ENCODE measurements at places on chromosomes 7 and 10.

- no peak for DNase-seq
These were observed 104.7 kb downstream of the SFMBT2 start for GRCh38 chr10:7306147-7306546.

DNA sequence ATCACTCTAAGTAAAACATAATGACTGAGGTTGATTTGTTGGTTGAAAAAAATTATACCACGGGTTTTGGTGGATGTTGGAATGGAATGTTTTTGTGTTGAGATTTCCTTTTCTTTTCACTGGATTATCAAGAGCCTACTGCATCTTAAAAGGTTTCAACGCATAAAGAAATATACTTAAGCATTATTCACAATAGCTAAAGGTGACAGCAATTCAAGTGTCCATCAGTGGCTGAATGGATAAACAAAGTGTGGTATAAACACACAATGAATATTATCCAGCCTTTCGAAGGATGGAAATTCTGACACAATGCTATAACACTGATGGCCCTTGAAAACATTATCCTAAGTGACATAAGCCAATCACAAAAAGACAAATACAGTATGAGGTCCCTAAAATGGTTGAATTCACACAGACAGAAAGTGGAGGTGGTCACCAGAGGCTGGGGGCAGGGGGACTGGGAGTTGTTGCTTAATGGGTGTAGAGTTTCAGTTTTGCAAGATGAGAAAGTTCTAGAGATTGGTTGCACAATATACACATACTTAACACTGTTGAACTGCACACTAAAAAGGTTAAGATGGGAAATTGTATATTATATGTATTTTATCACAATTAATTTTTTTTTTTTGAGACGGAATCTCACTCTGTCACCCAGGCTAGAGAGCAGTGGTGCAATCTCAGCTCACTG is 122.3 kb downstream of the NRP1 start:
- DNase-seq: no peak

GRCh38 chr10:118488710-118489497 is 106.5 kb downstream of the PRLHR start:
- no peak for DNase-seq

- DNase-seq: no peak
These were observed 98.3 kb downstream of the CTTNBP2 start for GRCh38 chr7:117774943-117775342.

GRCh38 chr7:155722118-155722517 is 77.7 kb downstream of the RBM33 start:
- no peak for DNase-seq

DNA sequence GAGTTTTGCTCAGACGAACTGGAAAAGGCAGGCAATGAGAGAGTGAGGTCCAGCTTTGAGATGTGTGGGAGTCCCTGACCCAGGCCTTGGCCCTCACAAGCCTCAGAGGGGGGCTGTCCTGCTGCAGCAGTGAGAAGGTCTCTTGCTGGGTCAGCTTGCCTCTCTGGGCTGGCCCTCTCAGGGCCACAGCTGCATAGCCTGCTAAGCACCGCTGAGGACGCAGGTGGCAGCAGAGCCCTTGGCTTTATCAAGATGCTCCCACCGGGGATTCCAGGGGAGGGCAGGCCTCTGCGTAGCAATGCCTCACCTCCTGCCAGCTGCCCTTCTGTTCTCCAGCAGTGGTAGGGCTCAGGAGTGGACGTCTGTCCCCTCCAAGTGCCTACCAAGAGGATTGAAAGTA is 128.7 kb downstream of the COBL start:
- no peak for DNase-seq

DNA sequence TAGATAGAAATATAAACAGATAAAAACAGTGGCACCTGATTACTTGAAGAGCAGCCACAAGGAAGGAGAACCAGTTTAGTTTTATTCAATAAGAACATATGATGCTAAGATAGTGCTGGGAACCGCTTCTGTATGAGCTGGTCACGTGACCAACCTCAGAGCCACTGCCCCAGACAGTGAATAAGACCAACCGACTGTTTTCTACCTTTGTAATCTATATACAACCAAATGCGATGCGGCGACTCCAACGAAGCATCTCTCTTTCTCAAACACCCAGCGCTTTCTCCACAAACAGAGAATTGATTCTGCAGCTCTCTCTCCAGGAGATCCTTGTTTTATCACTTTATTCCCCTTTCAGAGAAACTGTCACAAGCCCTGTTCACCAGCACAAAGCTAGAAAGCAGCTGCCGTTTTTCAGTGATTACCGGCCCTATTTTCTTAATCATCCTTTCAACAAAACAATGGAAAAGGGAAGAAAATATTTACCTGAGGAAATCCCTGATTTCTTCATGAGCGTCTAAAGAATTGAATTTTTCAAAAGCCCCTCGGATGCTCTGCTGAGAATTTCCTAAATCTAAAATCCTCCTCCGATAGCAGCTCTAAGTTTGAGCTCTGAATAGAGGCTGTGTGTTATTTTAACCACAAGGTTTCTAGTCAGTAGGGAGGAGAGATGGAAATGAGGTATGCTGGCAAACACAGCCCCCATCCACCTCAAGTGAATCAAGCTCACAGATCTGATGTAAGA is 55.7 kb upstream of the JCAD start:
- DNase-seq: no peak

DNA sequence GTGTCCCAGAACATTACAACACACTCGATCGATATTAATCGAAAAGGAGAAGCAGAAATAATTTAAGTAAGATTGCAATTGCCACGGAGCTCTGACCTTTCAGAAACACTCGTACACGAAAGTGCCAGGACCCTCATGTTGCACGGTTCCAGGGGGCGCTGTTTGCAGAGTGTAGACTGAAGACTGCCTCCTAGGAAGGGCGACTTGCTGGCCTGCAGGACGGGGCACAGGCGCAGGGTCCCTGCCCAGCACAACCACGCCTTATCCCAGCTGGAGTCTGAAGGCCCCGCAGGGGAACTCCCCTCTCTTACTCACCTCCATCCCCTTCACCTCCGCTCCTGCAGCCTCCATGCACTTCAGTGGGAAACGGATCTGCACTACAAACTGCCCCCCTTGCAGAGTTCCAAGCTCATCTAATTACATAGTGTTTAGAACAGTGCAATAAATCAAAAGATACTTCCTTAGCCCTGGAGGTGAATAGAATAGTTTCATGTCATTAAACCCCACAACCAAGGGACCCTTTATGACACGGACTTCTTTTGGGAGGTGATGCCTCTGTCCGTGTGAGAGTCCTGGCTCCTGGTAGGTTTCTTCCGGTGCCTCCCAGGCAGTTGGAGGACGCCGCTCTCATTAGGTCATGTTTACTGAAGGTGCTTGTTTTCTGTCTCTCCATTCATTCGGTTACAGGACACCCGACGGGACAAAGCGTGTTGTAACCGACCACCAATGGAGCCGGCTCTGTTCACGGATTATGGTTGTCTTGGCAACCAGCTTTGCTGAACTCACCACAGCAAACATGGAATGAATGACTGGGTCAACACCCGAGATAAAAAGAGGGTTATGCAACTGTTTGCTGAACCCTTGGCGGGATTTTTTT is 262.2 kb downstream of the BAMBI start:
- DNase-seq: no peak

GRCh38 chr7:14685167-14685566 is 217.4 kb downstream of the DGKB start:
- no peak for DNase-seq

DNA sequence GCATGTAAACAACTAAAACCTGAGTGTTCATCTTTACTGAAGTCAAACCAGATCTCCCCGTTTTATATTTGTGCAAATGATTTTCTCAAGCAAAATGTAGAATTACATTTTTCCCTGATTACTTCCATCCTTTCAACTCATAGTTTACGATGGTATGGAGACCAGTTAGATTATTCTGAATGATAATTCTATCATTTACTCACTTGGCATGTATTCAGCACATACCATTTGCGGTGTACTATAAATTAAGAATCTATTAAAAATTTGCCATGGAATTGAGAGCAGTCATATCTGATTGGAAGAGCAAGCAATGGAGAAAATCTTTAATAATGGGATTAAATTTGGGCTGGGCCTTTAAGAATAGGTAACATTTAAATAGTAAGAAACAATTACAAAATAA is 22.4 kb downstream of the DNAJC1 start:
- DNase-seq: no peak

- no peak for DNase-seq
These were observed 26.4 kb upstream of the ADRB1 start for GRCh38 chr10:114017271-114017670.

- no peak for DNase-seq
These were observed 801.2 kb upstream of the ZWINT start for GRCh38 chr10:57162231-57162630.

DNA sequence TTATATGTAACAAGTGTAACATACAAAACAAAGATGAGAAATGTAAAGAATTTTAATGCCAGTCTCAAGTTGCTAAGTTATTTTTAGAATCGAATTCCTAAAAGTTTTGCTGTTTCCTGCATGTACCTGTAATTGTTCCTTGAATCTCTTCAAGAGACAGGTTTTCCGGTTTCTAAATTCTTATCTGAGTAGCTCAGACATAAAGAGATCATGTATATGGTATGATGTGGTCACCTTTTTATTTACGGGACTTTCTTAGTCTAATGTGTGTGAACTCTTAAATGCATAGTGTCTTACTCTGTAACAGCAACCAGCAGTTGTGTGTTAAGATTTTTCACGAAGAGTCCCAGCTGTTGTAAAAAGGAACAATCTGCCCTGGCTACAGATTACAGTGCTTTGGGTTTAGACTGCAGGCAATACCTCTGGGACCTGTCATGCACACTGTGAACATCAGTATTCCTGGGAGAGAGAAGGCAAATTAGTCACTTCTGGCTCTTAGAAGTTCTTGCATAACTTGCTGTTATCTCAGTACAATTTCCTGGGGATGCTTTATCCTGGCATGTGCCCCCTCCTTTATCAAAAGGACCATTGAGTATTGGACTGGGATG is 263.4 kb downstream of the BICC1 start:
- DNase-seq: no peak

DNA sequence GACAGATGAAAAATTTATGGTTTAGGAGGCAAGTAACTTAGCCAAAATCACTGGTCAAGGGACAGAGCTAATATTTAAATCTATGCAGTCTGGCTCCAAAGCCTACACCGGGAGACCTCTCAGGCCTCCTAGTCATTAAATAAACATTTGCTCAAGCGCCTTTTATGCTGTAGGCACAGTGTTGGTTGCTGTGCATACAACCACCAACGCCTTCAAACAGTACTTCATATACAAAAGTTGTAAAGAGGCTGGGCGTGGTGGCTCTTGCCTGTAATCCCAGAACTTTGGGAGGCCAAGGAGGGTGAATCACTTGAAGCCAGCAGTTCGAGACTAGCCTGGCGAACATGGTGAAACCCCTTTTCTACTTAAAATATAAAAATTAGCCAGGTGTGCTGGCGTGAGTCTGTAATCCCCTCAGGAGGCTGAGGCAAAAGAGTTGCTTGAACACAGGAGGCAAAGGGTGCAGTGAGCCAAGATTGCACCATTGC is 159.8 kb downstream of the MAGI2 start:
- DNase-seq: no peak

DNA sequence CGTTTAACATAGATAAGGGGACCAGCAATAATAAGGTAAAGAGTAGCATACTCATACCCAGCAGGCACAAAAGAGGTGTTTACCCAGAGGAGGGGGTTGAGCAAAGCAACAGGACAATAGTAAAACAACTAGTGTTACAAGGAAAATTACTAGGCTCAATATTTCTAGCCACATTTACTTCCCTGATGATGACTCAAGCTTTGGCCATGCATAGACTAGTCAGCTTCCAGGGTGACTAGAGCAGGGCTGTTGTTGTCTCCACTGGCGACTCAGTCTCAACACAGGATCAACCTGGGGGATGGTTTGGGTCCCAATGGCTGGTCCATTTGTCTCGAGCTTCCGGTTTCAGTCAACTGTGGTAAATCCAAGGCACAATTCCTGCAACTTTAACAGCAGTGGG is 217.7 kb upstream of the KCND2 start:
- no peak for DNase-seq

GRCh38 chr10:115760131-115760530 is 512.9 kb downstream of the GFRA1 start:
- DNase-seq: no peak

DNA sequence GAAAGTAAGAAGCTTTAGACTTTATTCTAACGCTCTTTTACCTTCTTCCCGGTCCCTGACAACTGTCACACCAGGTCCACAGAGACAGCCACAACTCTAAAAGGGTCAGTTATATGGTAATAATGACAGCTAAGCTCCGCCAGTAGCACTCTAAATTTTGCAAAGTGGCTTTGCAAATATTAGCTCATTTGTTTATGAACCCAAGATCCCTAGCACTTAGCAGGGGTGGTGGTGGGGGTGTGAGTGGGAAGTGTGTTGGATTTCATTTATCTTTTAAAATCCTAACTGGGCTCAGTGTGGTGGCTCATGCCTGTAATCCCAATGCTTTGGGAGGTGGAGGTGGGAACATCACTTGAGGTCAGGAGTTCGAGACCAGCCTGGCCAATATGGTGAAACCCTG is 34.8 kb upstream of the SDK1 start:
- DNase-seq: no peak

GRCh38 chr10:80523773-80524172 is 13.9 kb upstream of the SH2D4B start:
- no peak for DNase-seq

DNA sequence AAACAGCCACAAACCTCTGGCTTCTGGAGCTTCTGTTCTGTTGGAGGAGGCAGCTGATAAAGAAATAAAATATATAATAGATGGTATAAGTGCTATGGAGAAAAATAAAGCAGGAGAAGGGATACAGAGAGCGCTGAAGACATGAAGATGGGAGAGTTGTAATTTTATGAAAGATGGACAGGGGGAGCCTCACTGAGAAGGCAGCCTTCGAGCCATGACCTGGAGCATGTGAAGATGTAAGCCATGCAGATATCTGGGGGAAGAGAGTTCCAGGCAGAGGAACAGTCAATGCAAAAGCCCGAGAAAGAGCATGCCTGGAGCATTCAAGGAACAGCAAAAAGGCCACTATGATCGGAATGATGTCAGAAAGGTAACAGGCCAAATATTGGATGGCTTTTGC is 187.5 kb downstream of the KIAA1217 start:
- DNase-seq: no peak

DNA sequence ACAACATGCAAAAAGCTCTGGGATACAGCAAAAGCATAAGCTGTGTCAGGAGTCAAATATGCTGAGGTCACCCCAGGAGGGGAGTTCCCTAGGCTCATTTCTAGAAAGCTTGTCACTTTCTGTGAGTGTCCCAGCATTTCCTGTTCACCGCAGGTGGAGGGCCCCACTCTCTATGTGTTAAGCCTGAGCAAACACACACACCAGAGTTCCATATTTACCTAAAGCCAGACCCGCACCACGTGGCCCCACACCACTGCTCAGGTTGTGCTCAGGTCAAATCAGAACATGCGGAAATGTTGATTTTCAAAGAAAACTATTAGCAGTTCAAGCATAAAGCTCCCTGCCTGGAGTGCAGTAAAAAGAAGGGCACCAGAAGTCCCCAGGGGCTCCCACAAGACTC is 259.6 kb upstream of the PPP2R2D start:
- DNase-seq: no peak

- DNase-seq: no peak
These were observed 6.8 kb upstream of the SLK start for GRCh38 chr10:103960103-103960502.

- DNase-seq: no peak
These were observed 304.7 kb upstream of the AOAH start for GRCh38 chr7:37028909-37029440.

GRCh38 chr10:46516660-46517416 is 39.6 kb downstream of the GPRIN2 start:
- DNase-seq: no peak

All from memory B cell (primary cell).